GM06990 (cell line): ENCODE measurements at places on chromosomes 7 and 10.

GRCh38 chr10:75431180-75432111 lies at the start of gene LRMDA:
Gene LRMDA (plus strand): TSS chr10:75431624.
- DNase-seq = no peak

DNA sequence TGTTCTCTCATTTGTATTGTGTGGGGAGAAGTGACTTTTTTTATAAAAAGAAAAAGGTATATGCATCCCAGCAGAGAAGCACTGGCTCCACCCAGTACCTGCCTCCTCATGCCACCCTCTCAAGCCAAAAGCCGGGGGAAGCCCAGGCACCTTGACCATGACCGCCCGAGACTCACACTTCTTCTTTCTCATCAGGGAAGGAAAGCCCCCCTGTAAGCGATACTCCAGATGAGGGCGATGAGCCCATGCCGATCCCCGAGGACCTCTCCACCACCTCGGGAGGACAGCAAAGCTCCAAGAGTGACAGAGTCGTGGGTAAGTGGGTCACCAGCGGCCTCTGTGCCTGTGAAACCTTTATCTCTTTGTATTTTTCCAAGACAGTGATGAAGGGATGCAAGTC lies 22.9 kb downstream of the IKZF1 start:
- no peak for DNase-seq

GRCh38 chr10:91797048-91797690 lies 1.1 kb upstream of the TNKS2 start:
- peak; percentile 5 for DNase-seq

DNA sequence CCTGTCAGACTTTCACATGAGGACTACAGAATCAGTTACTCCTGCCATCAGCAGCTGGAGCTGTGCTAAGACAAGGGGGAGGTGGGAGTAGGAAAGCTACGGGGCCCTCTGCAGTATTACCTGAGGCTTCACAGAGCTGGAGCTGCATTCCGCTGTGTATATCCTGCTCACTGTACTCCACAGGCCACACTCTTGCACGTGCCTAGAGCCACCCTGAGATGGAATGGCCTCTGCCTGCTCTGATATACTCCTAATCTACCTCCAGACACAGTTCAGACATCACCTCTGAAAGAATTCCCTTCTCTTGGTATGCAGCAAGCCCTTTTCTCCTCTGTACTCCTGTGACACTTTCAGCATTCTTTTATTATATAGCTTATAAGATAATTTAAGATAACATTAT lies 34.8 kb downstream of the TRDMT1 start:
- DNase-seq = no peak

- no peak for DNase-seq
Observed at GRCh38 chr10:105274556-105275070, 633.5 kb downstream of the SORCS3 start.

- no peak for DNase-seq
Observed at GRCh38 chr10:102770792-102771191, 27.0 kb downstream of the WBP1L start.

GRCh38 chr10:69862882-69863530 lies 61.3 kb downstream of the COL13A1 start:
- no peak for DNase-seq

DNA sequence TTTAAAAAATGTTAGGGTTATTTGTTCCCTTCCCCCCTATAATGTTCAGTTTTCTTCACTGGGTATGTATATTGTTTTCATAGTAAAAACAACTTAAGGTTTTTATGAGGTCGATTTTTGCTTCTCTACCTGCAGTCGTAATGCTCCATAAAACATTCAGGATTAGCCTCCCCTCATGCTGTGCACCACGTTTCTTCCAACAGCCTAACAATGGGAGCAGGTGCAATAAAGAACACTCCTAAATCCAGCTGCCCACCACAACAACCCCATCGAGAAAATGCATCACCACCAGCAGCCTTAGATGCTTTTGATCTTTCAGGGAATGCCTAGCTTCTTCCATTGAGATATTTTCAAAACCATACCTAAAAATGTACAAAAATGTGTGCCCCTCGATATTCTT lies 111.1 kb downstream of the ADAM12 start:
- DNase-seq = no peak

DNA sequence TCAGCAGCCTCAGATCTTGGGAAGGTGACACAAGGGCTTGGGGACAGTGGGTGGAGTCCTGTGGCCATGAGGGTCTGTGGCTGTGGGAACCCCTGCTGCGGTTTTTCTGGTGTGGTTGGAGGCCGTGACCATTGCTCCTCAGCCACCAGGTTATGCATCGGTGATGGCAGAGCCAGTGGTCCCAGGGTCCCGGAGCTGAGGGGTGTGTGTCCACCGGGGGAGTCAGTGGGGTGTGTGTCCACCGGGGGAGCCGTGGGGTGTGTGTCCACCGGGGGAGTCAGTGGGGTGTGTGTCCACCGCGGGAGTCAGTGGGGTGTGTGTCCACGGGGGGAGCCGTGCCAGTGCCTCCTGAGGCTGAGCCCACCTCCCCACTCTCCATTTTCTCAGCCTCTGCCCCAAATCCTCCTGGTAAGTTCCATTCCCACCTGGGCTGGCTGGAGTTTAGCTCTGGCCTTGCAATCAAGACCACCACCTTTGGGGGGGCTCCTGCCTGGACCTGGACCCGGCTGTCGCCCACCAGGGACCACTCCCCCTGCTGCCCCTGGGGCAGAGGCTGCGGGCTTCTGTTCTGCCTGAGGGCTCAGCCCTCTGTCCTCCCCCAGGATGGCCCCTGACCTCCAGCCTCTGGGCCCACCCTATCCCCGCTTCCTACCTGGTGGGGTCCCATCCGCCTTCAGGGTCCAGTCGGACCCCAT lies 143.5 kb downstream of the ELFN1 start:
- DNase-seq = no peak
